ENCODE measurements at places on chromosomes 3 and 15.

DNA sequence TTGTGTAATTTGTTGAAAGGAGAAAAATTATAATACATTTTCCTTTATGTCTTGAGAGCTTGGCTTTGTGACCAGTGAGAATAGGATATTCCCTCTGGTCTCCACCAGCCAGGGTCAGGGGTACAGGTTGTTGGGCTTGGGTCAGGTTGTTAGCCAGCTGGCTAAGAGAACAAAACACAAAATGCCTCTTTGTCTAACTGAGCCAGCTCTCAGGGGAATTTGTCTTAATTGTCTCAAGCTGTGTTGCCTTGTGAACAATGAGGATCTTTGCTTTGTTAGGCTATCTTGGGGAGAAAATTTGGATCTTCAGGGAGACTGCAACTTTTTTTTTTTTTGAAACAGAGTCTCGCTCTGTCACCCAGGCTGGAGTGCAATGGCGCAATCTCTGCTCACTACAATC, 17.7 kb upstream of the GK5 start:
- DNase-seq: no peak

GRCh38 chr3:177300039-177300833, 103.0 kb upstream of the TBL1XR1 start:
- DNase-seq: peak; percentile 95

GRCh38 chr3:88180398-88180999, 30.7 kb downstream of the C3orf38 start:
- peak; percentile 22 for DNase-seq

DNA sequence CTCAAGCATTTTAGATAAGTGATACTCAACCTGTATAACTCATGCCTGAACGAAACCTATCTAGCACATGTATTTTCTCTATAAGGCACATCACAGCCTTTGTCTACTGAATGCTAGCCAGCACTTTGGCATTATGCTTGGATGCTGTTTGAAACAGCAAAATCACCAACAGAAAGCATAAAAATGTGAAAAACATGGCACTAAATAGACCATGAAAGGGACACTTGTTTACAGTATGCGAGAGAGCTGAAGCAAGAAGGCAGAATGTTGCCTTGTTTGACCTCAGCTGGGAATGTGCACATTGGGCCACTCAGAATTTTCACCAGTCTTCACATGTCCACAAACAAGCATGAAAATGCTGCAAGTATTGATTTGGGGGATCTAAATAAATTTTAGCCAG, 59.5 kb downstream of the MINDY2 start:
- DNase-seq: no peak

- no peak for DNase-seq
Observed at GRCh38 chr3:146903927-146904326, 298.8 kb upstream of the PLSCR5 start.

DNA sequence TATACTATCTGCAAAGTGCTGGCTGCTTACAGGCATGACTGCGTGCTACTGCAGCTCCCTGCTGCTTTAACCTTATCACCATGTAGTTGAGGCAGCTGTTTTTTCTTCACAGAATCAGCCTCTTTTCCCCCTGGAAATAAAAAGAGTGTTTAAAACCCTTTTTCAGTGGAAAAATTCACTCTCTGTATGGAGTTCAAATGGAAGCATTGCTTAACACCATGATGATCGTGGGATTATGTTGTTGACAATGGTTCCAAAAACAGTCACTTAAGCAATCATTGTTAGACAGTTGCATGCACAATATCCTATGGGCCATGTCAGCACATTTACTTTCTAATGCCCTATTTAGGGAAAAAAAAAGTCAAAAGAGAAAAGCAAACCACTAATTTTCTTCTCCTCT, 536.4 kb downstream of the UNC13C start:
- DNase-seq: no peak

DNA sequence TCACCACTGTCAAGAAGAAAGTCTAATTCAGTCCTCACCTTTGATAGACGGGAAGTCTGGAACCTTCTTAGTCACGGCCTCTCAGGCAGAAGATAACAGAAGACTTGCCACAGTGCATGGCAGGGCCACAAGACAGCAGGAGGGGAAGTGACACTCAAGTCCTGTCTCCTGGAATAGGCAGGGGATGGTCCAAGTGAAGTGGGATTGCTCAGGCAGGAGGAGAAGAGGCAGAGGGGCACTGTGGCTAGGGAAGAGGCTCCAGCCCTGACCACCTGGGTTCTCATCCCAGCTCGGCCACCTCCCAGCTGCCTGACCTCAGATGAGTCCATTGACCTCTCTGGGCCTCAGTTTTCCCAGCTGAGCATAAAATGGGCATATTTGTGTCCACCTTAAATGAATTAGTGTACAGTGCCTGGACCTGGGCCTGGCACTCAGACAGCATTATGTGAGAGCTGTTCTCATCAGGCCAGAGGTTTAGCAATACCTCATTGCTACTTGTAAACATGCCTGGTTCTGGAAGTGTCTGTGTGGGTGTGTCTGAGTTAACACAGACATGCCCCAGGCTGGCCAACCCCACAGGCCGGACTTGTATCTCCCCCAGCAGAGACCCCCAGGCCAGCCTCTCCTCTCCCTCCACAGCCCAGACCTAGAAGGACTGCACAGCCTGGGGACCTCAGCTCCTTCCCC, 11.5 kb upstream of the PCSK6 start:
- no peak for DNase-seq

DNA sequence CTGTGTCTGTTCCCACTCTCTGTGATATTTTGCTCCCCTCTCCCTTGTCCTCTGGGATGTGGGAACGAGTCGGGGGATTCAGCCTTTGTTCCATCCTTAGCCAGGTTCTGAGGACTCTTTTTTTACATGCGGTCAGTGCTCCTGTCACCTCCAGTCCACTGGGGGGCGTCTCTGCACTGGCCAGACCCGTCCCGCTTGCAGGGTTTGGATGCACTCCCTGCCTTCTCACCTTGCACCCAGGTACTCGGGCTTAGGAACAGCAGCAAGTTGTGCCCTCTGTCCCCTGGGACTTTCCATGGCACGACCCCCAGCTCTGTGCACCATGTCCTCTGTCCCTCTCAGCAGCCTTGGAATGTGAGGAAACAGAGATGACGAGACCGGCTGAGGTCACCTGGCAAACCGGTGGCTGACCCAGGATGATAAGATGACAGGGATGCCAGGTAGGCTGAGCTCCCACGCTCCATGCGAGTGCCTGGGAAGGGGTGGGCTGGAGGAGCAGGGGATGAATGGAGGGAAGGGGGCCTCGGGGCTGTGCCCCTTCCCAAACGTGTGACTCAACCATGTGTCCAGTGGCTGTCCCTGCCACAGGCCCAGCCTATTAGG, 27.3 kb upstream of the FGD5 start:
- DNase-seq: peak; percentile 69

DNA sequence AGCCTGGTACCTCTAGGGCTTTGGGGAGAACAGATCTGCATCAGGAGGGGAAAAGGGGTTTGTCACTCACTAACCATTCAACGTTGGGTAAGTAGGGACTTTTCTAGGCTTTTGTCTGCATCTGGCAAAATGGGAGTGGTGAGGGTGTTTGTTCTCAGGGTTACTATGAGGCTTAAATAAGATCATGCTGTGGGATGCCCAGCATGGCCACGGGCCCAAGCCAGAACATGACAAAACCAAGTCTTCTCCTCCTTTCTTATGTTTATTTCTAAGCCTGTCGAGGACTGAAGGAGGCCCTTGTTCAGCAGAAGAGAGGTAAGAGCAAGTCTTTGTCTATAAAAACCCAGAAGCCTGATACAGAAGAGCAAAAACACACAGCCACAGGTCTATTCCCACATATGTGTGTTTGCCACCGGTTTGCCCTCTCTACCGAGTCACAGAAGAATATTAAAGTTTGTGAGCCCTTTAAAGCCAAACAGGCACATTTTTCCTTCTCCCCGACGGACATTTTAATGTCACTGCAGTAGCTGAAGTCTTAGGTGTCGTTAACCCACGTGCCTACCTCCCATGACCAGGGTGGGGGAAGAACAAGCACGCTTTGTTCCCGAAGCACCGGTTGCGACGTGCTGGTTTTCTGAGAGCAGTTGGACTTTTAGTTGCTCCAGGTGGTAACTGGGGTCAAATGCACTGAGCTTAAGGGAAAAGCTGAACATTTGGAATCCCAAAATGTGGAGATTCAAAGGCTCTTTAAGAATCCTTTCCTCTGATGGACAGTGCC, 72.1 kb downstream of the NOX5 start:
- DNase-seq: no peak

GRCh38 chr3:5017925-5018531, 38.8 kb downstream of the BHLHE40 start:
- DNase-seq: no peak

- no peak for DNase-seq
Observed at GRCh38 chr15:44883199-44883877, 73.1 kb upstream of the TERB2 start.

- DNase-seq: no peak
Observed at GRCh38 chr3:20073683-20074082, 33.4 kb downstream of the KAT2B start.

DNA sequence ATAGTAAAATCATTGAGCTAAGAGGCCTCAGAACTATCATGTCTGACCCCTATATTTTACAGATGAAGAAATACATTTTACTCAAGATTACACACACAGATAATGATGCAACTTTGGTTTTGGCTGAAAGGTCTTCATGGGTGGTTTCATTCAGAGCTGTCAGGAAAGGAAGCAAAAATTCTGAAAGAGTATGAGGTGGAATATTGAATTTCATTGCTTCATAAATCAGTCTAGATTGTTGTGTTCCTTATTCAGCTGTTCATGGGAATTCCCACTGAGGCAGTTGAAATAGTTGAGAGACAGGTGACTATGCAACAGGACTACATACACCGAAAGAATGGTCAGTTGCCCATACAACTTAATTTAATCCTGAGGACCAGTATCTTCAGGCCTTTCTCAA, 39.4 kb downstream of the CD200 start:
- DNase-seq: no peak

DNA sequence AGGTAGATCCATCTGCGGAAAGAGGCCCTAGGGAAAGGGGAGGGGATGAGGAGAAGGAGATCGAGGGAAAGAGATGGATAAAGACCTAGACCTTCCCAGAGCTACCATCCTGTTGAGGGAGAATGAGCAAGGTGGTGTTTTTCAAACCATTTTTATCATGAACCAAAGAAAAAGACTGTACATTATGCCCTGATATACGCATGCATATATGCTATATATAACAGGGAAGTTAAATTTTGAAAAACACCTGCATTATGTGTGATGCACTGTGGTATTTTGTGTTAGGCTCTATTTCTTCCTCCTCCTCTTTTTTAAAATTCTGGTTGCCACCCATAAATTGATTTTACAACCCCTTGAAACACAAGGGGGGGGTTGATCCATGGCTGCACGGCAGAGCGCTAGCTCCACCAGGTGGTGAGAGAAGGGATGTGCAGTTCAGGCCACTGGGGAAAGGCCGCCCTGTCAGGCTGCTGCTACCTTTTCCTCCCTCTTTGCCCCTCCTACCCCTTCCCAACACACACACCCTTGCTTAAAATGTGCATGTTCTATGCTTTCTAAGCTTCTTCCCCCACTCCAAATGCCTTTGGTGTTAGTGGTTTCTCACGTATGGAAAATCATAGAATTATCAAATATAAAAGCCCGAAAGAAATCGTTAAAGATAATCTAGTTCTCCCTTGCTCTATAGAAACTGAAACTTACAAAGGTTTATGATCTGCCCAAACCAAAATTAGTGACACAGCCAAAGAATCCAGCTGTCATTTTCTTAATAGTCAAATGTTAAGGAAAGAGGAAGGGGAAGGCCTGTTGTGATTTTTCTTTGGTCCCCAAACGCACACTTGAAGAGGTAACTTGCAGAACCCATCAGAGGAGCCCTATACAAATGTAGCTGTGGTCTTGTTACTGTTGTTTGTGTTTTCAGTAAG, 262.0 kb upstream of the UMPS start:
- DNase-seq: peak; percentile 76

DNA sequence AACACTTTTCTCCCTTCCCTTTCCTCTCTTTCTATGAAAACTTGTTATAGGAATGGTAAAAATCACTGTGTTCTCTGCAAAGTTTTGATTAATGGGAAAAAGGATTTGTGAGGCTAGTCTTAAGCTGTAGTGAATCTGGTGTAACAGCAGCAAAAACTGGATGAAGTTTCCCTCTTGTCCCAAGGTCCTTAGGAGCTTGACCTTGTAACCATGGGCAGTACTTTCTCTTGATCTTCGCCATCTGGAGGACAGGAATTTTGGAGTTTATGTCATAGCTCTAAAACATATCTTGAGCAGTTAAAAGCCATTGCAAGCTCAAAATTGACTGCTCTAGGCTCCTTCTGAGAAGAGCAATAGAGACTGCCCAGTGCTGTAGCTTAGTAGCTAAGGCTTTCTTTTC, 56.5 kb upstream of the GPD1L start:
- DNase-seq: no peak

- no peak for DNase-seq
Observed at GRCh38 chr15:64851503-64851840, 9.8 kb downstream of the PLEKHO2 start.

DNA sequence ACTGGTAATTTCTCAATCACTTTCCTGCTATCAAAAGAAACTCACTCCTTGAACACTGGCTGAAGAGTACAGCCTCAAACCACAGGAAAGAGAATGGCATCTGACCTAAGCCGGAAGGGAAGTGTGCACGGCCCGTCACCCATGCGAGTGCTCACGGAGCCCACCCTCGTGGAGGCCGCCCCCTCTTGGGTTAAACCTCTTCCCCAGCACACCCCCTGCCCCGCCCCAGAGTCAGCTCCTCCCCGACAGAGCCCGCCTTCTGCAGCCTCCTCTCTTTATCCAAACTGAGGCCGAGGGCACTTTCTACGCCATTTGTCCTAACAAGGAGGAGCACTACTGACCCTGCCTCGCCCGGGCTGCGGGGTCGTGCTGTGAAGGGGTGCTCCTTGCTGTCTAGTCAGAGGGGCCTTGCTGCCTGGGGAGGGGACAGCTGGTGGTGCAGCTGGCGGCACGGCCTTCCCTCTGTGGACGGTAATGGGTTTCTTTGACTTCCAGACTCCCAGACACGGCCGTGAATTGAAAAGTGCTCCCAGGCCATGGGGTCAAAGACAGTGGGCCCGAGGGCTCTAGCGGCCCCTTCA, 137.7 kb downstream of the NSMCE3 start:
- DNase-seq: no peak

DNA sequence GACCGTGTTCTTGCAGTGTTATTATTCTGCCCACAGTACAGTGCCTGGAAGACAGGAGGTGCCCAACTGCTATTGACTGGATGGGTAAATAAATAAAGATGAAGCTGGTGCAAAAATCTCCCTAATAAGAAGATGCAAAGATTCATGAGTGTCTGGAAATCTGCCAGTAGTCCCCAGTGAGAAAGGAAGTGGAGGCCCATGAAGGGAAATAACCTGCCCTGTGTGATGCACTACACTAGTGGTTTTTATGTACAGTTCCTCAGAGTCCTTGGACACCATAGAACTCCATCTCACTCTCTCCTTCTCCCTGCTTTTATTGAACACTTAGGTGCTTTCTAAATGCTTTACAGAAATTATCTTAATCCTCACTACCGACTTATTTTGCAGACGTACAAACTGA, 8.3 kb upstream of the SUCLG2 start:
- no peak for DNase-seq

- DNase-seq: no peak
Observed at GRCh38 chr3:31876331-31876730, 104.7 kb downstream of the OSBPL10 start.

- DNase-seq: no peak
Observed at GRCh38 chr3:156551746-156552145, 3.2 kb downstream of the SSR3 start.

Measured in Caco-2 (cell line).